Left cardiac atrium (tissue), 4 donors: ENCODE measurements at places on chromosomes 5 and 9.

GRCh38 chr5:132086277-132086794 lies 12.7 kb downstream of the CSF2 start:
- peak; percentile 88 for DNase-seq

GRCh38 chr9:109422641-109423040 lies 75.5 kb downstream of the PTPN3 start:
- DNase-seq, result no peak

- DNase-seq, result no peak
These were observed 438 bp upstream of the ARSI start for GRCh38 chr5:150303070-150303615.

DNA sequence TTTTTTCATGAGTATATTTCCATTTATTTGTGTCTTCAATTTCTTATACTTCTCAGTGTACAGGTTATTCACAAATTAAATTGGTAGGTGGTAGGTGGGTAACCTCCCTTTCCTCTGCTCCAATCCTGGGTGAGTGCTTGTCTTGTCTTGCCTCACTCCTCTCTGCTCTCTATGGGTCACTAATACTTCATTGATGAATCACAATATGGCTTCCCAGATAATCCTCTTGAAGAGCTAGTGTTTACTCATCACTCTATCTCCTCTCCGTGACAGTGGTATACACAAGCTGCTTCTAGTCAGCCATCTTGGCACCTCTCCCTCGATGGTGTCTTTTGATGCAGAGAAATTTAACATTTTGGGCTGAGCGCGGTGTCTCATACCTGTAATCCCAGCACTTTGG lies 331.8 kb upstream of the NMUR2 start:
- DNase-seq, result no peak

- DNase-seq, result peak; percentile 90
These were observed at the start of gene ROPN1L for GRCh38 chr5:10441083-10441991. Gene ROPN1L (plus strand): TSS chr5:10441879. CDS start chr5:10442168, 289 bp downstream.

GRCh38 chr5:34627794-34628193 lies 28.3 kb upstream of the RAI14 start:
- DNase-seq, result no peak

DNA sequence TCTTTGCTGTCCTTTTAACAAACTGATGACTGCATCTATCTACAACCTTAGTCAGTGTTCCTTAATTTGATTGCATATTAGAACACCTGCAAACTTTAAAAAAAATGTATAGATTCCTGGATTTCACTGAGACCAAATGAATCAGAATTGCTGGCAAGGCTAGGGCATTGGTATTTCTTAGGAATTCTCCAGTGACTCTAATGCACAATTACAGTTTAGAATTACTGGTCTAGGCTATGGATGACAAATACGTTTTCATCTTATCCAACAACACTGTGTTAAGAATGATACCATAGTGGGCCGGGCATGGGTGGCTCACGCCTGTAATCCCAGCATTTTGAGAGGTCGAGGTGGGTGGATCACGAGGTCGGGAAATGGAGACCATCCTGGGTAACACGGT lies 545.9 kb upstream of the RIOK2 start:
- no peak for DNase-seq

GRCh38 chr9:134419000-134419683 lies 92.9 kb downstream of the RXRA start:
- DNase-seq, result no peak

- DNase-seq, result no peak
These were observed 32.0 kb downstream of the HAVCR1 start for GRCh38 chr5:157026789-157027424.

DNA sequence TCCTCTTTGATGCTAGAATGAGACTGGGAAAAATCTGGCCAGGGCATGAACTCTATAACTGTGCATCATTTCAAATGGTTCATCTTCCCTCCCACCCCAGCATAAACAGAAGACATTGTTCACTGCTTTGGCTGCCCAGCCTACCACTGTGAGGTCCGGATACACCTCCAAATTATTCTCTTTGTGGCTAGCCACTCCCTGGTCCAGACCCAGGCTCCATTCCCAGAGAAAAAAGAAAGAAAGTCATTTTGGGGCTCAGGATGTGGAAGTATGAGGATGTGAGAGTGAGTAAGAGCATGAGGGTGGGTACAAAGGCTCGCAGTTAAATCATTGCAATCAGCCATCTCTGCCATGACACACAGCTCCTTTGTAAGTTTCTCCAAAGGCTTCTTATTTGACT lies 559.2 kb downstream of the PSAT1 start:
- DNase-seq, result no peak

DNA sequence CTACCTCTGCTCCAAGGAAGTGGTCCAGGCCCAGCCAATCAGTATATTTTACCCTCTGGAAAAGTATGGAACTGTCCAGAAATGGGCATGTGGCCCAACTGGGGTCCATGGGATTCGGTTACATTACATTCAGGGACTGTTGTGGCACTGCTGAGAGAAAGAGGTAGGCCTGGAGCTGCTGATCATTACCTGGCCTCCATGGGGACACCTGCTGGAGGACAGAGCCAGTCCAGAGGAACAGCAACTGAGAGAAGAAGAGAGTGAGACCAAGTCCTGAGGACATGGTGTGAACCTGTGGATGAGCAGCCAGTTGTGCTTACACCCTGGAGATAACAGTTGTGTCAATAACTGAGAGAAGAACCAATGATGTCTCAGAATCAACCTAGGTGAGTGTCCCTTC lies 48.2 kb downstream of the HMHB1 start:
- no peak for DNase-seq

DNA sequence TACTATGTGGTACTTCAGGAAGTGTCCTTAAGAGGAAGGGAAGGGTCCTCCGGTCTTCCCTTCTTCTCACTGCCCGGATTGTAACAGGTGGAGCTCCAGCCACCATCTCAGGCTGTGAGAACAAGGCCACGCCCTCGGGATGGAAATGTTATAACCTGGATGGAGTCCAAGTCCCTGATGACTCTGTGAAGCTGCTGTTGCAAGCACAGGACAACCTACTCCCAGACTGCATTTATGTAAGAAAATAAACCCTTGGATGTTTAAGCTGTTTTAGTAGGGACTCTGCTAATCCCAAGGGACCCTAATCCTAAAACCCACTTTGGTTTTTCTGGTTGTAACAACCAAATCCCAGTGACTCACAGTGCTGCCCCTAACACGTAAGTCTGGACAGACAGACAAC lies 221.6 kb downstream of the ACTL7B start:
- peak; percentile 27 for DNase-seq

GRCh38 chr9:130306823-130307666 lies 41.5 kb downstream of the HMCN2 start:
- DNase-seq, result no peak

DNA sequence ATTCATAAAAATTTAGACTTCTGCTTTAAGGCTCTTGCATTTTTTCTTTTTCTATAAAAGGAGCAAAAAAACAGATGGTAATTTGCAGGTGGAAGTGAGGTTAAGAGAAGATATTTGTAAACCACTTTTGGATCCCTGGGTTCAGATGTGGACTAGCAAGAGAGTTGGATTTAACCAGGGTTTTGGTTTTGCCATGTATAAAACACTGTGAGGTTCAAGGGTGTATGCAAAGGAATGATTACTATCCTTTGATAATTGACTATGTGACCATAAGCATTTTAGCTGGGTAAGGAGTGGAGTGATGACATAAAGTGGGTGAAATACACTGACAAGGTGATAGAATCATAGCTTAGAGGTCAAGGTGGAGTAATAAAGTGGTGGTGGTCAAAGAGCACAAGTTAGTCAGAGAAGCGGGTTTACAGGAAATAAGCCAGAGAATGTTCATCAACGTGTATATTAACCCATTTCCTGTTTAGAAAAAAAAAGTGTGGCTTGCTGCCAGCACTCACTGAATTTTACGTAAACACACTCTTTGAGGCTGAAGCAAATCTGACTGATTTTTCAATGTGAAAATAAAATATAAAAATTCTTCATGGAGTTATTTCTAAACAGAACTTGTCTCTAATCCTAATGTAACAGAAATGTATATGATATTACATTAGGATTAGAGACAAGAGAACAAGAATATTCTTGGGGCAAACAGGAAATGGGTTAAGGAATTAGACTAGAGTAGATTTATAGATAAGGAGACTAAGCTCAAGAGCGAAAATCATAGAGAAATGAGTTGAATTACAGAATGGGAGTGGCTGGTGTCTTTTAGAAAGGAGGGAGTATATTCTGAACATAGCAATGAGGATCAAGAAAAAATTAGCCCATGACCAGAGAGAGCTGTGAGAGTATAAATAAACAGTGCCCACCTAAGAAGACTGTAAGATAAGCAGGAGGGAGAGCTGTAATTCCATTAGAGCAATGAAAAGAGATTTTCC lies 74.5 kb downstream of the CDKN2A start:
- DNase-seq, result no peak

- no peak for DNase-seq
These were observed 167.5 kb downstream of the TLE1 start for GRCh38 chr9:81521892-81522291.

GRCh38 chr5:6805841-6806240 lies 92.6 kb downstream of the TENT4A start:
- DNase-seq, result no peak

DNA sequence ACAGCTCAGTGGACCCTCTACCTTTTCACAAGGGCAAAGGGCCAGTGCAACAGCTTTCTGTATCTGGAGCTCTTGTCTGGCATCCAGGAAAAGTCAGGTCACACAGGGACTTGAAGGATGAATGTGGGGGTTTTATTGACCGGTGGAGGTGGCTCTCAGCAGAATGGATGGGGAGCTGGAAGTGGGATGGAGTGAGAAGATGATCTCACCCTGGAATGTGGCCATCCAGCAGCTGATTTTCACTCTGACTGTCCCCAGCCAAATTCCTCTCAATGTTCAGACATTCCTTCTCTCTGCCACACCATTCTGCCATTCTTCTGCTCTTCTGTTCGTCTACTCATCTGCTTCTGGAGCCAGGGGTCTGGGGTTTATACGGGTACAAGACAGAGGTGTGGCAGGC lies 1119.9 kb downstream of the TAF11L14 start:
- no peak for DNase-seq

GRCh38 chr5:17330386-17330785 lies 113.0 kb downstream of the BASP1 start:
- DNase-seq, result no peak

DNA sequence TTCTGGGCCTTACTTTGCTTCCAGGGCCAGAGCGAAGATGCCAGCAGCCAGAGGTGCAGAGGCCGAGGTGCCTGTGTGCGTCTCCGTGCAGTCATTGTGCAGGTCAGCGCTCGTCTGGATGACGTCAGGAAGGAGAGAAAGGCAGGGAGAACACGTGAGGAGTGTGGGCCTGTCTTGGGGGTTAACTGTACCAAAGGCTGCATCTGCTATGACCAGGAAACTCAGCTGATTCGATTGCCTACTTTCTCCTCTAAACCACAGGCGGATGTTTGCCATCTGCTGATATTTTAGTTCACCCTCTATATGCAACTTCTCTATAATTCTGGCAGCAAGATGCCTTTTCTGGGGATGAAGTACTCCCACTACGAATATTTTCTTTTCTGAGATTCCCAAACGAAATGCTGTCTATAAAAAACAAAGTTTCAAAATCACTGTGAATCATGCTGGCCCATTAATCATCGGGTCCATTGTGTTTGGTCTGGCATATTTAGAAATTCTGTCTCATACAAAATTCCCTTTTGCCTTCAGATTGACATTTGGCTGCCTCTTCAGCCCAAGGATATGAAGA lies 24.8 kb downstream of the PCSK1 start:
- DNase-seq, result no peak

GRCh38 chr5:41415242-41415641 lies 95.2 kb downstream of the PLCXD3 start:
- DNase-seq, result no peak

- DNase-seq, result no peak
These were observed 1.9 kb downstream of the ARAP3 start for GRCh38 chr5:141680178-141680577.

- DNase-seq, result no peak
These were observed 810.9 kb upstream of the ACO1 start for GRCh38 chr9:31573561-31573960.

GRCh38 chr5:74073257-74073656 lies 447.3 kb downstream of the ARHGEF28 start:
- DNase-seq, result no peak

DNA sequence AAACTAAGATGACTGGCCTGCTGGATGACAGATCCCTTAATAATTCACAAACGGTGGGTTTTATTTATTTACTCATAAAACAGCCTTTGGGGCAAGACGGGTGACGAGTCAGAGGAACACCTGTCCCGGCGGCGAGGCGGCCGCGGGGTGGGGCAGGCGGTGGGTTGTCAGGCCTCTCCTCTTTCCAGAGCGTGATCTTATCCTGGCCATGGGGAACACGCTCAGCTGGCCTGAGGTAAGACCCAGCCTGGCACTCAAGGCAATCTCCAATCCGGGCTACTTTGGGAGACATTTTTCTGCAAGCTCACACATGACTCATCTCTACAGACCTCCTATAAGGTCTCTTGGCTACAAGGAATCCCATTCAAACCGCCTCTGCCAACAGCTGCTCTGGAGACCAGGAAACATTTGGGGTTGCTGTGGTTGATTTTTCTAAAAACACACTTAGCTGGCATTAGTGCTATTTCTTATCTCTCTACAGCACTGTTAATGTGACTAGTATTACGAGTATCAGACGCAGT lies 6.3 kb downstream of the RAPGEF1 start:
- DNase-seq, result peak; percentile 62

DNA sequence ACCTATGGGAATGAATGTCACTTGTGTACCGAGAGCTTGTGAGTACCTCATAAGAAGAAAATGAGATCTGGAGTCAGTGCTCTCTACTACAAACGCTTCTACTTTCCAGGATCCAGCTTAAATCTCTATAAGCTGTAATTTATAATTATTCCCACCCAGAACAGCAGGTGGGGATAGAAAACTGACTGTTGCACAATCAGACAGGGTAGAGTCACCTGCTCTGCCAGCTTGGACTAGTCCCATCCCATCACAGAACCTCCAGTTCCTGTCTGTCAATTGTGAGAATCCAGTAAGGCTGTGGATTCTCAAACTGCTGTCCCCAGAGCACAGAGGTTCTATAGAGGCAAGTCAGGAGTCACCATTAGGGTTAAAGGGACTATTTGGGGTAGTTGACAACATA lies 2.0 kb downstream of the SPINK7 start:
- DNase-seq, result no peak

GRCh38 chr5:59483971-59484472 lies 409.5 kb downstream of the PDE4D start:
- no peak for DNase-seq

- DNase-seq, result no peak
These were observed 1.1 kb downstream of the ADAMTS16 start for GRCh38 chr5:5141339-5141599.

DNA sequence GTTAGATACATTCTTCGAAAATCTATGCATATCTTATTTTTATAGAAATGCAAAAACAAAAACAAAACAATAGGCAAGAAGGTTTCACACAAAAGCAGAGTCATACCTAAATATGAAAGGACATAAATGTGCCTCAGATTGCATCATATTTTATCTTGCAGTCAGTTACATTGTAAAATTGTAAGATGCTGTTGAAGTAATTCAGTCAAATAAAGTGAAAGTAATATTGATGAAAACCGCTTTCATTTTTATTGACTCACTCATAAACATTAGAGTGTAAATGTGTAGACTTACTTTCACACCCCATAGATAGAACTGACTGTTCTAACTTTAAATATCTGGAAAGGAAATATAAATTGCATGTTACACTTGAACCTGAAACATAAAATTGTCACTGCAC lies 931.5 kb upstream of the NUDT12 start:
- no peak for DNase-seq
